Adrenal gland (tissue), 19 donors: ENCODE measurements at places on chromosomes 3 and 15. TPM values are rescaled to one million over a fixed set of nuclear protein-coding genes. Genes with fewer than 3 reads are reported as not detected.

The CHRNA7 gene
- 0.57 TPM for total RNA-seq

The CD276 gene
- 80.0 TPM for total RNA-seq

- H3K36me3 ChIP-seq, result no peaks in the 10 kb centered on the region
- H3K27ac ChIP-seq, result no peak overlapping the region
- peak; percentile 95 for DNase-seq
- peaks cover 23% of the 10 kb centered on the region for H3K4me1 ChIP-seq
Observed at GRCh38 chr15:82919231-82919886, 33.2 kb downstream of the HOMER2 start.

- no peak overlapping the region for H3K27ac ChIP-seq
- no peak overlapping the region for H3K4me3 ChIP-seq
- no peak for DNase-seq
- no peaks in the 10 kb centered on the region for H3K27me3 ChIP-seq
- H3K36me3 ChIP-seq, result no peaks in the 10 kb centered on the region
Observed at GRCh38 chr15:82904574-82904973, 47.9 kb downstream of the HOMER2 start.

The TMOD3 gene
- total RNA-seq, result 25.5 TPM

- H3K4me1 ChIP-seq, result peaks cover 41% of the 10 kb centered on the region
- no peaks in the 10 kb centered on the region for H3K27me3 ChIP-seq
- no peak overlapping the region for H3K27ac ChIP-seq
- no peaks in the 10 kb centered on the region for H3K36me3 ChIP-seq
- DNase-seq, result no peak
- no peak overlapping the region for H3K4me3 ChIP-seq
Observed at GRCh38 chr15:85672332-85673084, 122.2 kb downstream of the KLHL25 start.

GRCh38 chr3:59374091-59374817 is 324.4 kb upstream of the CFAP20DC start:
- H3K27me3 ChIP-seq, result no peaks in the 10 kb centered on the region
- H3K4me3 ChIP-seq, result no peak overlapping the region
- H3K4me1 ChIP-seq, result no peaks in the 10 kb centered on the region
- H3K36me3 ChIP-seq, result no peaks in the 10 kb centered on the region
